Omental fat pad (tissue), 4 donors: ENCODE measurements at places on chromosomes 4 and X. TPM values are rescaled to one million over a fixed set of nuclear protein-coding genes. Genes with fewer than 3 reads are reported as not detected.

GRCh38 chr4:157992038-157992705 is 180.7 kb downstream of the GASK1B start:
- DNase-seq = no peak

GRCh38 chr4:150219841-150220240 is 141.6 kb downstream of the DCLK2 start:
- no peak for DNase-seq

DNA sequence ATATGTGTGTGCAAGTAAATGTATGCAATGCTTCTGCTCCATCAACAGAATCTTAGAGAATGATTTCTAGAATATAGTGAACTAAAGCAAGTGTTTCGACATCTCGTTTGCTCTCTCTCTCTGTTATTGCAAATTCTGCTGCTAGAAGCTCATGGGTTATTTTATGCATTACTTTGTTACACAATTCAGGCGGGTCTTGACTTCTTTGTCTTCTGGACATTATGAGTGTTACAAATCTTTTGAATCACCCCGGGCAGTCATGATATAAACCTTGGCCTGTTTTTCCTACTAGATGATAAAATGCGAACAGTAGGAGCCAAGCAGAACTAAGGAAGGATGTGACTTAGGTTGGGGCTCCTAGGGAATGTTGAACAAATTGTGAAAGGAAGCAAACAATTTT is 166.4 kb upstream of the SFRP2 start:
- no peak for DNase-seq

DNA sequence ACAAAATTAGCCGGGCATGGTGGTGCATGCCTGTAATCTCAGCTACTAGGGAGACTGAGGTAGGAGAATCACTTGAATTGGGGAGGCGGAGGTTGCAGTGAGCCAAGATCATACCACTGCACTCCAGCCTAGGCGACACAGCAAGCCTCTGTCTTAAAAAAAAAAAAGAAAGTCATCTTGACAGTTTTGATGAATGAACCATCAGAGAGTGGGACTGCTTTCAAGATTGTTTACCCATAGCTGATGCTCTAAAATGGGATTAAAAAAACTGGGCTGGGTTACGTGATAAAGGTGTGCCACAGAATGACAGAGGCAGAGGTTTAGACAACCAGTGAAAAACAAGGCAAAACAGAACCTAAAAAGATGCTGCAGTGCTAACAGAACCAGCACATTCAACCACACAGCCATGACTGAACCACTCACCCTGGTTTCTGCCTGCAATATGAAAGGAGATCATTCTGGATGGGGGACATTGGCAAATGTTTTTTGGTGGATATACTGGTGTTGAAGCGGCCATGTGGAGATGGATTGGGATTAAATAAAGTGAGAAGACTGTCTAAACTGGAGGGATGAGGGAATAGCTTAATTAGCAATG is 22.2 kb downstream of the GPAT3 start:
- DNase-seq = no peak

DNA sequence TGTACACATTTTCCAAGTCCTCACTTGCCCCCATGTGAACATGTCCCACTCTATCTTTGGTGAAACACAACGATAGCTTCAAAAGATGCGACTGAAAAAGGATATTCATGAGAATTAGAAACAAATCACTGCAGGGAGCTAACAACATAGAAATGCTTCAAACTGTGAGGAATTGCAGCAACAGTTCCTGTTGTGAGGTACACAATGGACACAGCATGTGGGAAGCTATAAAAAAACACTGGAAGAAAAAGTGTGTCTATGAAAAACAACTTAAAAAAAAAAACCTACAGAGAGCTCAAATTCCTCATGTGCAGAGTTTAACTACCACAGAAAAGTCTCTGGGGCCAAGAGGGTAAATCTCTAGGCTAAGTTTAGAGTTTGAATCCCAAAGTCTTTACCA is 51.6 kb upstream of the BLTP1 start:
- DNase-seq = no peak

- DNase-seq = no peak
These were observed 16.9 kb downstream of the SPINK2 start for GRCh38 chr4:56804551-56804950.

- DNase-seq = no peak
These were observed 42.7 kb downstream of the MAML3 start for GRCh38 chr4:140111256-140111655.

DNA sequence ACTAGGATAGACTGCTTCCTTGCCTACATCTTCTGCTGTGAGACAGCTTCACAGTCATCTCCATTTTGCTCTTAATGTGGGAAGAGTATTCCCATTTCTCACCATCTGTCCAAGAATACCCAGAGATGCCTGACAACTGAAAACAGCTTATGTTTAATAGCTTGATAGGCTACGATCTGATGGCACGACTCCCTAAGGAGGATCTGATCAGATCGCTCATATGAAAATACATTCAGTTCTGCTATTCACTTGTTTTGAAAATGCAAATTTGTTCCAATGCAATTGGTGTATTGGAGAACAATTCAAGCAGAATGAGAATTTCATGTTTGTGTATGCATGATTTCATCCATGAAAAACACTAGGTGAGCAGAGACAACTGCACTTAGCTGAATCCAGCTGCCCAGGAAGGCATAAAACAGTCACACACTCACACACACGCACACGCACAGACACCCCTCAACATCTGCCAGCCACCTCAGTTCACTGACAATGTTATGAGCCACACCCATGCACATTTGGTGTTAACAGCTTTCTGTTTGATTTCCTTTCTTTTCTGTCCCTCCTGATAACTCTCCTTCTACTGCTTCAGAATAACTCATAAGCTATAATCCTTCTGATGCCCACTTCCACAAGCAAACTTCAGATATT is 29.6 kb downstream of the TRIML1 start:
- DNase-seq = no peak

DNA sequence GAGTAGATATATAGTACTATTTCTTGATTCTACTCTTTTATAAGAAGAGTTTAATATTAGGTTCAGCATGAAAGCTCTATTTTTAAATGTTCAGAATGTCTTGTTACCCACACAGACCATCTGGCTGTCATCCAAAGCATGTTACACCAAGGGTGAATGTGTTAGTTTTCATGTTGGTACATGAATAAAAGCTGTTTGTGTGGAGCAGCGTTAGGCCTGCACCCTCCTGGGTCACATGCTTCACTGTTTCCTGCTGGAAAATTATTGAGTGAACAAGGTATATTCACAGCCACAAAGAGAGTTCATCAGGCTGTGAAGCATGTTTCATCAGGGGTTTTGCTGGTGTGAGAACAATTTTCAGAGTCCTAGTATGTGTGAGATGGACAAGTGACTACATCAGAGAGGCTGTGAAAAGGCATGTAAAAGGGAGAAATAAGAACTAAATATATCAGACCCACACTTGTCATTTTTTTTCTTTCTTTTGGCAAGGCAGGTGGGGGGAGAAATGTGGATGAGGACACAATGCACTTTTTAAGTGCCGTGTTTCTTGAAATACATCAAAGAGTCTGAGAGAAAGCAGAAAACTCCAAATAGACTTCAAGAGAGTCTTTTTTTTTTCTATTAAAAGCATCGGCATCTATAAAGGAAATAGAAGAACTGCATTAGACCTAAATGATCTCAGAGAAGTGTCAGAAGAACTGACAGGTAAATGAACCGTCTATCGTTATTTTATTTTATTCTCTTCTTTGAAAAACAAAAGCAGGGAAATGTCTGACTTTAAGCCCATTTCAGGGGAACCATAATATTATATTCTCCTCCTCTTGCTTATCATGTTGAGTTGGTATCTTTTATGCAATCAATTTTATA is 2429.7 kb downstream of the PCDH7 start:
- DNase-seq = no peak

DNA sequence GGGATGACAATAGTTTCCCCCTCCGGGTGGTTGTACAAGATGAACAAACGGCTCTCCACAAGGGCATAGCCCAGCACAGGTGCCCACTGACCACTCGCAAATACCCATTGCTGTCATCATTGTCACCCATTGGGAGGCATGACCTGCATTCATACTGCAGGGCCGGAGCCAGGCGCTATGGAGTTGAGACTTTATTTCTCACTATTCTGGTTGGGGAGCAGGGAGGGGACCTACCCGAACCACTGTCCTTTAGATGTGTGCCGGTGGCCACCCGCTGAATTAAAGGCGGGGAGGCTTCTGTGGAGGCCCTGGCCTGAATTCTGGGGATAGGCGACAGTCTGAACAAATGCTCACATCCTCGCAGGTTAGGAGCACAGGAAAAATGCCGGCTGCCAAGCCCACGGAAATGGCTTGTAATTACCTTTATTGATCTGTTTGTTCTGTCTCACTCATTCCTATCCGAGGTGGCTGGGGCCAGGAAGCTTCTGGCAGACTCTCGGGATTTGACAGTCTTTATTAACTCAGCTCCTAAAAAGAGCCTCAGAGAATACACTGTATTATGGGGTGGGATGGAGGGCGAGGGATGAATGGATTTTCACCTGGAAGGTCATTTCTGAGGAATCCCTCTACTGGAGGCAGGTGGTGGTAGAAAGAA is 125.1 kb upstream of the PSAPL1 start:
- no peak for DNase-seq

DNA sequence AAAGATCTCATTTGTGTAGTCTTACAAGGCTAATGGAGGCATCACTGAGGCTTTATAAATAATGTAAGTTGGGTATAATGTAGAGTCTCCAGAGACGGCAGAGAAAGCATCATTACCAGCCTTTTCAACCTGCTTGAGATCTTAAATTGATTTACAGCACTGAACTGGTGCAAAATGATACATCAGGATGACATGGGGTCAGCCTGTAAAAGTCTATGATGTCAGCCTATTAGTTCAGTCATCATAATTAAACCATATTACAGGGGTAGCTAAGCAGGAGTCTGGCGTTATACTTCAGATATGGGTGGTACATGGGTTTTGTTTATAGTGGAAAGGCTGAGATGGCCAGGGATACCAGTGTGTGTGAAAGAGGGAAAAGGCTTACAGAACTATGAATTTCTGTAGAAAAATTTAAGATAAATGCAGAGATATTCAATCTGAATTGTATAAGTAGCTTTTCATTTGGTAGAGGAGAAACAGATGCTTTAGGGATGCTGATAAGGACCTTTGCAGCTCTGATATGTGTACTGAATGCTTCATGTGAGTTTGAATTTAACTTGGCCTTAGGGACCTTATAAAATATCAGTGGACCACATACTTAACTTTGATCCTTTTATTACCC is 2.7 kb downstream of the SMAD1 start:
- no peak for DNase-seq

GRCh38 chr4:36208893-36209473 is 35.3 kb downstream of the ARAP2 start:
- DNase-seq = no peak

GRCh38 chrX:109344678-109345077 is 137.2 kb downstream of the GUCY2F start:
- no peak for DNase-seq

- no peak for DNase-seq
These were observed 315.6 kb downstream of the GPAT3 start for GRCh38 chr4:83851261-83852084.

DNA sequence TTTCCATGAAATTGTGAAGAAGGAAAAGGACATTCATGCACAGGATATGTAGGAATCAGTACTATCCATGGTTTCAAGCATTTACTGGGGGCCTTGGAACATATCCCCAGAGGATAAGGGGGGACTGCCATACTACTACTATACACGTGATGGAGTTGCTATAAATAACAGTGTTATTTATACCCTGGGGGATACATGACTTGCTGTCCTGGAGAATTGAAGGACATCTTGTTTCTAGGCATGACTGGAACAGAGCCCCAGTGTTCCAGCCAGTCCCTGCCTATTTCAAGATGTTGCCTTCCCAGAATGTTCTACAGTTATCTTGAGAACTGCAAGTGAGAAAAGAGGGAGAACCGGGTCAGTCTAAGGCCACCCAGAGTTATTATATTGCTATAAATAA is 39.6 kb upstream of the ZNF81 start:
- no peak for DNase-seq

DNA sequence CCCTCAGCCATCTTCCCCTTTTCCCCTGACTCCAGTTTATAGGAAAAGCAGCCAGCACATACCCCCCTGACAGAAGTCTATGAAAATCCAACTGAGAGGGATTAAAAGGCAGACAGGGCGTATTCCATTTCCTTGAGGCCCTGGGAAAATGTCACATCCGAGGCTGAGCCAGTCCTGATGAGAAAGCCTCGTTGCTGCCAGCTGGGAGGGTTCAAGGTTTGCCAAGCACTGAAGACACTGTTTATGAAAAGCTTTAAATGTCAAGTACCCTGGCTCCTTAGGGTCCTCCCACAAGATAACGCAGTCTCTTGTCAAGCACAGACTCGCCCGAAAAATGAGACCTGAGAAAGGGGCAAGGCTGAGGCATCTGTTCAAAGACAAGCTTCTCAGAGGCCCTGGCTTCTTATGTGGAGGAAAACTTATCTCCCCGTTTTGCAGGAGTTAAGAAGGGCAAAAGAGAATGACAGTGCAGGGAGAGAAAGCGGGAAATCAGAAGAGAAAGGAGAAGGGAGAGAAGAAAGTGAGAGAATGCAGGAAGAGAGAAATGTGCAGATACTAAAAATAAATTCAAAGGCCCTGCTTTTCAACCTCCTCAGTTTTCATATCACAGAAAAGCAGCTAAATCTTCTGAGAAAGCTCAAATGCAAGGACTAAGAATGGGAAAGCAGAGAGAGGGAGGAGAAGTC is 44.7 kb downstream of the SCD5 start:
- no peak for DNase-seq

DNA sequence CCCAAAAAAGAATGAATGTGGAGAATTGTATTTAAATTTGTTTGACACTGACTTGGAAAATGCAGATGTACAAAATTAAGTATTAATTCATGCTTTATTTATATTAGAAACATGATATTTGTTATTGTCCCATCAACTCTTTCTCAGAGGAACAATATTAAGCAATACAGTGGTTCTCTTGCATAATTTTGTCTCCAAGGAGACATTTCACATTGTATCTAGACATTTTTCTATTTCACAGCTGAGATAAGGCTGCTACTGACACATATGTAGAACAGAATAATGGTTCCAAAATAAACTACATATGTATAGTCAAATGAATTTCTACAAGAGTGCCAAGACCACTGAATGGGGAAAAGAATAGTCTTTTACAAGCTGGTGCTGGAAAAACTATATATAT is 427.9 kb upstream of the SPANXN1 start:
- DNase-seq = no peak

DNA sequence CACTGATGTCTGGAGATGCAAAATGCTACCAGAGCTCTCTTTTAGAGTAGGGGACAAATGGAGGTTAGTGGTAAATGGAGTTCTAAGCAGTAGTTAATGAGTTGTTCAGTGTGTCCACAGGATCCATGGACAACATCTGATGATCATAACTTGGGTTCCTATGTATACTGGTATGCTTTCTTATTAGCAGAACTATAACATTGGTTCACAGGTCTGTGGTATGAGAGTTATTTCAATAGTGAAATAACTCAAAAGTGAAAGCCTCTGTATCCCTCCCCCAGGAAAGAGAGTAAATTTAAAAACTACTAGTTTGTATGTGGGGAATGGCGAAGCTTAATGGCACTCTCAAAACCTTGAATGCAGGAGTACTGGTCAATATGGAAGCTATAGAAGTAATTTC is 363.5 kb upstream of the EMCN start:
- no peak for DNase-seq

GRCh38 chrX:130575831-130576389 is 174.1 kb downstream of the RBMX2 start:
- no peak for DNase-seq

The OTUD6A gene
- not detected for total RNA-seq

The MAGED4 gene
- 6.4 TPM for total RNA-seq

The GPC4 gene
- total RNA-seq = 27.6 TPM

The FOXP3 gene
- total RNA-seq = not detected

The FGF5 gene
- total RNA-seq = not detected

The UGT2A1 gene
- total RNA-seq = not detected

The XPNPEP2 gene
- total RNA-seq = 7.1 TPM

The ETDB gene
- total RNA-seq = not detected

The MAP9 gene
- 7.7 TPM for total RNA-seq

The TBX22 gene
- not detected for total RNA-seq
